ENCODE measurements at places on chromosomes 1 and 21.

- no peak for DNase-seq
Measured at GRCh38 chr1:206953626-206954025, 7.4 kb upstream of the PIGR start.

- no peak for DNase-seq
Measured at GRCh38 chr1:242542271-242542670, 17.8 kb upstream of the PLD5 start.

GRCh38 chr1:179298952-179299351 lies 5.4 kb downstream of the SOAT1 start:
- no peak for DNase-seq

- no peak for DNase-seq
Measured at GRCh38 chr21:38878379-38879179, 72.8 kb downstream of the ETS2 start.

DNA sequence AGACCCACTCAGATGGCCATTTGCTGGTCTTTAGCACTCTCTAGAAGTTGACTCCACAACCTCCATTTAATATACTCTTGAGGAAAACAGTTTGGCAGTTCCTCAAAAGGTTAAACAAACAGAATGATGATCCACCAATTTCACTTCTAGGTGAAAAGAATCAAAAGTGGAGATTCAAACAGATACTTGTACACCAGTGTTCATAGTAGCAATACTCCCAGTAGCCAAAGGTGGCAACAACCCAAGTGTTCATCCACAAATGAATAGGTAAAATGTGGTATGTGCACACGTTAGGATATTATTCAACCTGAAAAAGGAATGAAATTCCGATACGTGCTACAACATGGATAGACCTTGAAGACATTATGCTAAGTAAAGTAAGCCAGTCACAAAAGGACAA lies 6.3 kb downstream of the PRCC start:
- no peak for DNase-seq

- no peak for DNase-seq
Measured at GRCh38 chr1:21599402-21599801, 69.8 kb downstream of the RAP1GAP start.

GRCh38 chr1:10662824-10663677 lies 133.4 kb downstream of the CASZ1 start:
- no peak for DNase-seq

DNA sequence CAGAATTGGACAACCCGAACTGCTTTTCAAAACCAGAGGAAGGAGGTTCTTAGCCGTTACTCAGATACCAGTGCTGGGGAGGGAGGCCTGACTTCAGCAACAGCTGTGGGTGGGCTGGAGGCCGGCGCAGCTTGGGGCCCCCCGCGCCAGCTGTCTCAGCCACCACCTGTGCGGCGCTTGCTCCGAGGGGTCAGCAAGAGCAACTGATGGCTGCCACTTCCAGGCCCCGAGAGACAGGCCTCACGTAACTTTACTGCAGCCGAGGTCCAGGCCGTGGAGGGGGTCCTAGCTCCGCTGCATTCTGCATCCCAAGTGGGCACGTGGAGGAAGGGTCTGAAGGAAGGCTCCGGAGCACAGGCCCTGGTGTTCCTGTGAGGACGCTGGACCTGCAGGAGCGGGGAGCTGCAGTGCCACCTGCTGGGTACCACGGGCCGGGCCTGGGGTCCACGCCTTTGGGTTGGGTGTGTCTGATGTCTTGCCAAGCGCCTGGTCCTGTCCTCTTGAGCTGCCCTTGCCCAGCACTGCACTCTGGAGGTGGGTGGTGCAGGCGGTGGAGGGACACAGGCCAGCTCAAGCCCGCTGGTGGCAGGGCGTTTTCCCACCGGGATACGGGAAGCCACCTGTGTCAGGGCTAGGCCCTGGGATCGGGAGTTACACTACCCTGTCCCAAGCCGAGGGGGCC lies 9.8 kb downstream of the THAP3 start:
- DNase-seq, result no peak

DNA sequence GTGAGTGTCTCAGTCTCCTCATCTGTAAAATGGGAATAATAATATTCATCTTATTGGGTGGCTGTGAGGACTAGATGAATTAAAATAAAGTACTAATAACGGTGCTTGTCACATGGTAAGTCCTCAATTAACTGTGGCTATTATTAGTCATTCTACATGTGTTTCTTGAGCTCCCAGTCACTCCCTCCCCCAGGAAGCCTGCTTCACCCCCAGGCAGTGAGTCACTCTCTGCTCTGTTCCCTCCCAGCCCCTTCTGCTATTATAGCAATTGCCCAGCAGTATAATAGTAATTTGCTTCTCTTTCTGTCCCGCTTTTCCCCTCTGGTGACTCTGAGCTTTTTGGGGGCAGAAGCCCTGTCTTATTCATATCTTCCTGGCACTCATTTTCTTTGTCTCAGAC lies 102.0 kb downstream of the BEND5 start:
- no peak for DNase-seq

DNA sequence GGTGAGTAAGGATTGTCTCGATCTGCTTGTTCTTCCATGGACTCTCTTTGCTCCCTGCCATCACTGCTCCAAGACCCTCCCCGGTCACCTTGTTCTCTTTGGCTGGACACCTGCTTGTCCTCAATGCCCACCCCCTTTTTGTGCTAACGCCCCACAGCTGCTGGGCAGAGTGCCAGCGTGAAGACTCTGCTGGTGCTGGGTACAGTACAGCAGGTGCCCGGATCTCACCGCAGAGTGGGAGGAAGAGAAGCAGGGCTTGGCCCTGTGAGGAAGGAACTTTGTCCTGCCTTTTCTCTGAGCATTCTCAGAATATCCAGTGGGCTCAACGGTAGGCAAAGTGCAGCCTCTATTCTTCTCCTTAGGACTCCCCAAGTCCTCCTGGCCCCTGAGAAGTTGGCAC lies 90.1 kb downstream of the PLXNA2 start:
- peak; percentile 43 for DNase-seq

DNA sequence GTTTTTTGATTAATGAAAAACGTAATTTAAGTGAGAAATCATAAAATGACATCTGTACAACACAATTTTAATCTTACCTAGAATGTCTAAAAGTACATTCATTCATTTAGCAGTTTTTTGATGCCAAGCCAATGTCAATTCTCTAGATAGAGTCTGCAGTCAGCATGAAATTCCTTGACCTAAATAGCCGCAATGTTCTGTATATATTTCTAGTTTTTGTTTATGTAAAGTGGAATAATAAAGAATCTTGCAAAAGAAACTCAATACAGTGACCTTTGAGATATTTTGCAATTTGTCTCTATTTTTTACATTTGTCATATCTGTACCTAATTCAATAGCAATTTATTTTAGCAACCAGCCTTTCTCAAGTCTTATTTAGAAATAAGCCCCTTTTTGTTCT lies 176.0 kb downstream of the ATP6V1G3 start:
- no peak for DNase-seq

GRCh38 chr1:244971552-244972216 lies 107.3 kb upstream of the HNRNPU start:
- DNase-seq, result no peak

GRCh38 chr21:34266351-34266750 lies 97.5 kb upstream of the KCNE2 start:
- no peak for DNase-seq

GRCh38 chr1:116226017-116226416 lies 114.8 kb downstream of the MAB21L3 start:
- DNase-seq, result no peak

GRCh38 chr1:905811-906599 lies 17.7 kb upstream of the SAMD11 start:
- DNase-seq, result no peak

GRCh38 chr1:6625584-6626149 lies 999 bp downstream of the THAP3 start:
- no peak for DNase-seq

DNA sequence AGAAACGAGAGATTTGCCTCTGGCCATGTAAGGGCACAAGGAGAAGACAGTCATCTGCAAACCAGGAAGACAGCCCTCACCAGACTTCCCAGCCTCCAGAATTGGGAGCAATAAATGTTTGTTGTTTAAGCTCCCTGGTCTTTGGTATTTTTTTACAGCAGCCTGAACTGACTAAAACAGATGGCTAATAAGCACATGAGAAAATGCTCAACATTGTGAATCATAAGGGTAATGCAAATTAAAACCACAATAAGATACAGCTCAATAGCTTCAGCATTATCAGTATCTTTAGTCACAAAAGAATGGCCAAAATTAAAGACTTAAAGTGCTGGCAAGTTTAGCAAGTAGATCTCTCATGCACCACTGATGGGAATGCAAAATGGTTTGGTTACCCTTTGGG lies 11.7 kb downstream of the UBE2G2 start:
- DNase-seq, result no peak

DNA sequence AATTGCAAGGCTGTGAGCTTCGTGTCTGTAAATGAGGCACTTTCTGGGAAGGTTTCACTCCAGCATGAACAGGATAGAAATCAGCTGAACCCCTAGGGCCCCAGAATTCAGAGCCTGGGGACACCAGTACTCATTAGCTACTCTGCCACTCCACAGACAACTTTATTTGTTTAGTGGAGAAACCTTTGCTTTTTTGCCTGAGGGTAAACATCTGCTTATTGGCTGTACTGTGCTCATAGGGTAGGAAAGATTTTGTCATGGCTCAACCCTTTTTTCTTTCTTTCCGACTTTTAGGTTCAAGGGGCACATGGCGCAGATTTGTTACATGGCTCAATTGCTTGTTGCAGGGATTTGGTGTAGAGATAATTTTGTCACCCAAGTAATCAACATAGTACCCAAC lies 138.4 kb upstream of the BACE2 start:
- DNase-seq, result no peak

GRCh38 chr1:223143537-223144248 lies 645 bp upstream of the TLR5 start:
- DNase-seq, result peak; percentile 49

DNA sequence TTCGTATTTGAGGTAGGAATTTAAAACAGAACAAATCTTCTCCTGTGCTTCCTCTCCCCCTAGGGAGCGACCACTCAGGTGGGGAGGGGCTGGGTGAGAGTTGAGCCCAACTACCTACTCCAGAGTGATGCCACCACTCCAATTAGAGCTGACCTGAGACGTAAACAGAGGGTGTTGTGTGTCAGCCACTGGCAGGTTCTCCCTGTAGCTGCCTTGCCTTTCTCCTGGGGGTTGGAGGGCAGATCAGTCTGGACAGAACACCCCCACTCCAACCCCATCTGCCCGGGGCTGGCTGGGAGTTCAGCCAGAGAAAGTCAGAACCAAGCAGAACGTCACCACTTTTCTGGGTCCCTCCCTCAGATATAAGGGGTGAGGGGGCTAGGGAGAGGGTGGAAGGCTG lies 2.0 kb downstream of the HPDL start:
- DNase-seq, result no peak

DNA sequence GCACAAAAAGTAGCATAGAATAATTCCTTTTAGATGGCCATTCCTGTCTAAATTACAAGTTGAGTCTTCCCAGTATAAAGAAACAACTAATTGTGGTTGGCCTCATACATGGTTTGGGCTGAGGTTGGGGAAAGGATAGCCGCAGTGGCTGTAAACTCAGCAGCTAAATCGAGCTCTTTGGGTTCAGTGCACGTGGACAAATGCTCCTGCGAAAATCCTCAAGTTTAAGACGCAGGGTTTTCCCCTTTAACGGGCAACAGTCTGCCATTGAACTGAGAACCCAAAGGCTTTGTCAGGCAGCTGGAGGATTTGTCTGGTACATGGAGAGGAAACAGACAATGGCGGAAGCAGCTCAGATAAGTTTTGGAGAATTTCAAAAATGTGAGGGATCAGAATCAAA lies 331.9 kb downstream of the TGFB2 start:
- DNase-seq, result no peak

- peak; percentile 3 for DNase-seq
Measured at GRCh38 chr1:184691719-184692324, 62.8 kb downstream of the EDEM3 start.

GRCh38 chr1:30302858-30303257 lies 420.5 kb downstream of the MATN1 start:
- DNase-seq, result no peak

DNA sequence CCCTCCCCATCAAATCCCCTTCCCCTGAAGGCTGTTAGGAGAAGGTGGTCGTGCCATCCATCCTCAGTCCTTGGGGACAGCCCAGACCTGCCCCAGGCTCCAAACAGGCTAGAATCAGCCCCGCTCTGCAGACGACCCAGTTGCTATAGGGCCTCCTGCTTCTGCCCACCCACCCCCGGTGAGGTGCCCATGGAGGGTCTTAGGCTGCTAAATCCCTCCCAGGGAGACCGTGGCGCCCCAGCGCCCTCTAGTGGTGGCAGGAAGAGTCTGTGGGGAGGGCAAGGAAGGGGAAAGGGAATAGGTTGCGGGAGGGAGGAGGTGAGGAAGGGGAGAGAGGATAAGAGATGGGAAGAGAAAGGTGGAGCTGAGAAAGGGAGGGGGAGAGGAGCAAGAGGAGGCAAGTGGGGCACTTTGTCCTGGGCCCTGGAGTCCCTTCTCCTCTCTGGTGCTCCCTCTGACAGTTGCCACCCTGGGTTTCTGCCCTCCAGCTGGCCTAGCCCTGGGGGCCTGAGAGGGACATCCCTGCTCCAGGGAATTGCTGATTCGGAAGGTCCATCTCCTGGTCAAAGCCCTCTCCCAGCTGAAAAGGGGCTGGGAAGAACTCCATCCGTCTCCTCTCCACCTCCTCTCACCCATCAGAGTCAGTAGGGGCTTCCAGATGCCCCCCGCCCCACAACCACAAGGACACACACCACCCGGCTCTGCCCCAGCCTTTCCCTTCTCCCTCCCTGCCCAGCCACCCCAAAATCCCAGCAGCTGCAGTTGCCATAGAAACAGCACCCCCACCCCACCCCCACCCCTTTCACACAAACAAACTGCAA lies 55.4 kb downstream of the CAMK2N1 start:
- DNase-seq, result no peak

DNA sequence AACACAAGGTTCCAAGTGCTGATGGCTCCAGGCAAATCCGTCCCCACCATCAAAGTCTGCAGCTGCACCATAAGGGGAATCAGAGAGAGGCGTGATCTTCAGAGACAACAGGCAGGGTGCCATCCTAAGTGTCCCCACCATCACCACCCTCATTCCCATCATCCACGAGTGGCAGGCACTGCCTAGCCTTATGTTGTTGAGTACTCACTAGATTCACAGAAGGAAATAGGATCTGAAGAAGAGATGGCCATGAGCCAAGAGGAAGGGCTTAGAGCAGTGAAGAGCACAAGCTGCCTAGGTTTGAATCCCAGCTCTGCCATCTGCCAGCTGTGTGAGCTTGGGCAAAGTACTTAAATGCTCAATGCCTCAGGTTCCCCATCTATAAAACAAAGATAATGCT lies 207.3 kb upstream of the CSF3R start:
- no peak for DNase-seq

DNA sequence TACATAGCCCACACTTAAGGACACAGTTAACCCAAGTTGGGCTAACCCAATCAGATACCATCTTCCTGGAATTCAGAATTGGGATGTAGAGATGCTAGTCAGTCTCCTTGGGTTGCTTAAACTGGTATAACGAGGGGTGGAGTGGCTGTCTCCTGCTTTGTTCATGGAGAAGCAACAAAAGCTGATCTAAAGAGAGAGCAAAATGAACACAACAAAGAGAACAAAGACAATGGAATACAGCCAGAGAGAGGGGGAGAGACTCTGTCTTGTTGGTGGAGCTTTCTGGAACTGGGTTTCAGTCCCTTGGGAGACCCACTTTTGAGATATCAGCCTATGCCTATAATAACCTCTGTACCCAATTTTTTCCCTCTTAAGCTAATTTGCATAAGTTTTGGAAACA lies 138.1 kb downstream of the ATG4C start:
- DNase-seq, result no peak
